CD4-positive, alpha-beta T cell treated with Interferon gamma for 1 hour (primary cell): ENCODE measurements at places on chromosomes 11 and 22.

DNA sequence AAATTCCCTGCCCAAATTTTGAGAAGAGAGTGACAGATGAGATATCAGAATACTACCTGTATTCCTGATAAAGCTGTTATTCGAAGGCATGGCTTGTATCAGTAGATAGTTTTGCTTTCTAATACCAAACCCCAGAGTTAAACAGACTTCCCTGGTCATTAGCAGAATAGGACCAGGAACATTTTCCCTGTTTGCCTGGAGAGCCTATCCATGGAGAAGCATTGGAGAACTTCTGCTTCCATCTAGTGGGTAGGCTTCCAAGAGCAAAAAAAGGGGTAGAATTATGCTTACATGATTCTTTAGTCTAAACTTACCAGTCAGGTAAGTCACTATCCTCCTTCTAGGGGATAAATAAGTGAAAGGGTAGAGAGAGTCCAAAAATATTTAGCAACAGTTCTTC, 14.2 kb downstream of the PDE3B start:
- no peak for DNase-seq

DNA sequence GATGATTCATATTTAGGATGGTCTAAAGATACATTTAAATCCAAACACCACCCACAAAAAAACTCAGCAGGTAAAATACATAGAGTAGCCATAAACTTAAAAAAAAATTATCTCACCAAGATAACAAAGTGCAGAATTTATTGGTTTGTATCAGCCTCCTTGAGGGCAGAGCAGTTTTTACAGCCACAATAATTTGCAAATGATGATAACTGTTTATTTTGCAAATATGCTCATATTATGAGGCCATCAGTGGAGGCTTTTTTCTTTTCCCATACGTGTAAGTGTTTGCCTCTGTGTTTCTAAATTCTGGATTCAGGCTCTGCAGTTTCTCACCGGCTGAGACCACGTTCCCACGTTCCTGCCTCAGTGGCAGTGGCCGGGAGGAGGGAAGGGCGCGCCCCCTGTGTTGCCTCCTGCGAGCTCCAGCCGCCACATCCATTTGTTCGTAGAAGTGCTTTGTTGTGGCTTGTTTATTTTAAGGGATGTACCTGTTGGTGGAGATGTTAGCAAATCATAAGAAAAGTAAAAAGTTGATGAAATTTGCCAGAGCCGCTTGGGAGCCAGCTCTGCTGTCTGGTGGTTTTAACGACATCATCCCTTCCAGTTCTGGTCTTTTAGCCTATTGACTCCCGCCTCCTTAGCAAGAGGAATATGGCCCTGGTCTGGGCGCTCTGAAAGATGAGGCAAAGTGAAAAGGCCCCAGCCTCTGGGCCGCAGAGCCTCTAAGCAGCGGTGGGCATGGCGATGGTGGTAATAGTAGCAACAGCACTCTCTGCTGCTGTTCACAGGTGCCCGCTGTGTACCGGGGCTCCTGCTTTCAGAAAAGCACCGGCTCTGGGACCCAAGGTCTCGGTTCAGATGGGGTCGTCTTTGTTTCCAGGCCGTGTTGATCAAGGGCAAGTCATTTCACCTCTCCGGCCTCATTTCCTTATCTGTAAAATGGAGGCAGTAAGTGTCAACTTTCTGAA, 66.7 kb upstream of the PPARA start:
- no peak for DNase-seq

DNA sequence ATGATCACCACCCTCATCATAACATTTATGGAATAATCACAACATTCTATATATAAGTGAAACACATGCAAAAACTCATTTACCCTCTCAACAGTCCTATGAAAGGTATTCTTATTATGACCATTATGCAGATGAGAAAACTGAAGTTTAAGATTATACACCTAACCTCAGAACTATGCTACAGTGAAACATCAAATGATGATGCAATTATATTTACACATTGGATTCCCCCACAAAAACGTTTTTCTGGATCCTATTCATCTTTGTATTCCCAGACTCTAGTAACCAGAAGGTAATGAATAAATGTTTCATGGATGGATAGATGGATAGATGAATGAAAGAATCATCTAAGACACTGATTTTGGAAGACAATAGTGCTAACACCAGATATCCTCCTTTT, 54.8 kb downstream of the TCP11L1 start:
- no peak for DNase-seq

GRCh38 chr11:36657610-36658267, 59.7 kb upstream of the RAG2 start:
- no peak for DNase-seq

DNA sequence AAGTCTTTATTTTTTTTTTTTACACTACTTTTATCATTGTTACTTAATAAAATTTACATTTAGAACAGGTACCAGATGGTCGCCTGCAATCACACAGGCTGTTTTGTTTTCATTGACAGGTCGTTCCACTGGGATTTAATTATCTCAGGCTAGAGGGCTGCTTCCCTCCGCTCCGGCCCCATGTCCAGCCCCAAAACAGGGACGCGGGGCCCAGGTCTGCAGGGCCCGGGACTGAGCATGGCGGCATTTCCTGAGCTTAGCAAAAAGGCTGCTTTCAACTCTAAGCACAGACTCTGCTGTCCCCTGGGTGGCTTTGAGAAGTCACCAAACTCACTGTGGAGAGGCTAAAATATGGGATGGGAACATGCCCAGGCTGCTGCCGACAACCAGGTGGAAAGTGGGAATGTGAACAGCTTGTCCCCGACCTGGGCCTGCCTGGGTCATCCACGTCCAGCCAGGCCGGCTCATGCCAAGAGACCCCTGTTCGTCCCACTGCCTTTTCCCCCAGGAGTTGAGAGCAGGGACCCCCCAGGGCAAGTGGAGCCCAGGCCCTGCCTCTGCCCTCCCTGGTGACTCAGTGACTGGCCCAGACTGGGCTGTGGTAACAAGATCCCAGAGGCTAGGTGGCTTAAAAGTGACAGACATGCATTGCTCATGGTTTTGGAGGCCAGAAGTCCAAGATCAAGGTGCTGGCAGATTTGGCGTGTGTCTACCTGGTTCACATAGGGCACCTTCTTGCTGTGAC, 150.0 kb downstream of the SHANK2 start:
- no peak for DNase-seq

- DNase-seq: peak; percentile 83
Observed at GRCh38 chr11:692824-693414, 2.1 kb downstream of the DEAF1 start.

DNA sequence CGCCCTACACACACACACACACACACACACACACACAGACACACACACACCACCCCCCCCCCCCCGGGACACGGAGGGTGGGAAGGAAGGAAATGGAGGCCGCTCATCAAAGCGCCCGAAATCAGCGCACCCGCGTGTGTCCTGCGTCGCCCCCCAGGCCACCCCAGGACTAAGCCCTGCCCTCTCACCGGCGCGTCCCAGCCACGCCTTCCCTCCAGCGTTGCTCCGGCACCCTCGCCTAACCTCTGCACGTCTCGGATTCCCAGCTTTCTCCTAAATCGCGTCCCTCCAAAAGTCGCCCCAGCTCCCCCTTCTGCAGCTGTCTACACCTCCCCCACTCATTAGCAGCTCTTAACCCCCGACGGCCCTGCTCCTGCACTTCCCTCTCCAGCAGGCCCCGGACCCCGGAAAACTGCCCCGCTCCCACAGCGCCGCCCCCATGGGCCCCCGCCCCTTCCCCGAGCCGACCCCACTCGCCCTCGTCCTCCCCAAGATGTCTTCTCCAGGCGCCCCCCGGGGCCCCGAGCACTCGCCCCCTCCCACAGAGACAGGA, 557 bp downstream of the PACSIN2 start:
- DNase-seq: peak; percentile 23

GRCh38 chr11:85531191-85531897, 95.8 kb downstream of the DLG2 start:
- DNase-seq: no peak

DNA sequence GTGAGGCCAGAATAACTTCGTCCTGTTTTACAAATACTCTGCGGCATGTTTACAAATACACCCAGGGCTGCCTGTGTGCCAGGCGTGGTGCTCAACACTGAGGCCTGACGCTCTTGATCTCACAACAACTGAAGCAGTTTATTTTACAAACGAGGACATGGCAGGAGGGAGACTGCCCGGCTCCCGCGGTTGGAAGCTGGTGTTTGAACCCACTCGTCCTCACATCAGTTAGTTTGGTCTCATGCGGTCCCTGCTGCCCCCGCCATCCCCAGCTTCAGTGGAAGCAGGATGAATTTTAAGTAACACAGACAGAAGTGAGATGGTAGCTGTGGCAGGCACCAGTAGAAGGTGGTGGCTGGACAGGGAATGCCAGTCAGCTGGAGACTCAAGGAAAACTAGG, 16.4 kb downstream of the KIAA0930 start:
- DNase-seq: no peak

GRCh38 chr11:76783294-76783895, at the start of gene TSKU:
TSKU (plus strand) TSS chr11:76783356; CDS start chr11:76795617, 12,261 bp downstream.
- DNase-seq: no peak

DNA sequence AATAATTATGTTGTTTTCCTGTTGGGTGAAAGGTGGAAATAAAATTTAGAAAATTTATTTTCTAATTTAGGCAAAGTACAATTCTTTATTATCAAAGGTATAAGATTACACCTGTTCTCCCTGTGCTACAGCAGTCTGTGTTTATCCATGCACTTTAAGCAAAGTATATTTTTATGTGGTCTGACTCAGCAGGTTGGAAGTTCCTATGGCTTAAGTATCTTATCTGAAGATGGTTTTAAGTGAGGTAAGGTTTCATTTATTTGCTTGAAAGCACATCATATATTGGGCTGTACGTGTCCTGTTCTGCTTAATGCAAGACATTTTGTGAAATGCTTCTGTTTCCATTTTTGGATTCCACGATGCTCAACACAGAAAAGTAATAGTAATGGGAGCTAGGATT, 14.6 kb downstream of the PPME1 start:
- no peak for DNase-seq

DNA sequence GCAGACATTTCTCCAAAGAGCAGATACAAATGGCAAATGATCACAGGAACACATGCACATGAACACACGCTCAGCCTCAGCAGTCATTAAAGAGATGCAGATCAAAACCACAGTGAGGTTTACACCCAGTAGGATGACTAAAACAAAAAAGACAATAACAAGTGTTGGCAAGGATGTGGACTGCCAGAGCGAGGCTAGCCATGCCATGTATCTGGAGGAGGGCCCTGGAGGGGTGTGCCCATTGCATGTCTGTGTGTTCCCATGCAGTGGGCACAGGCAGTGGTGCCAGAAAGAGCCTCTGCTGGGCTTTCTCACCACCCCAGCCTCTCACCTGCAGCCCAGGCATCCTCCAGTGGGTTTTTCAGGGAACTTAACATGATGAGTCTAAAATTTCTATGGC, 54.2 kb upstream of the KCNQ1OT1 start:
- DNase-seq: no peak

DNA sequence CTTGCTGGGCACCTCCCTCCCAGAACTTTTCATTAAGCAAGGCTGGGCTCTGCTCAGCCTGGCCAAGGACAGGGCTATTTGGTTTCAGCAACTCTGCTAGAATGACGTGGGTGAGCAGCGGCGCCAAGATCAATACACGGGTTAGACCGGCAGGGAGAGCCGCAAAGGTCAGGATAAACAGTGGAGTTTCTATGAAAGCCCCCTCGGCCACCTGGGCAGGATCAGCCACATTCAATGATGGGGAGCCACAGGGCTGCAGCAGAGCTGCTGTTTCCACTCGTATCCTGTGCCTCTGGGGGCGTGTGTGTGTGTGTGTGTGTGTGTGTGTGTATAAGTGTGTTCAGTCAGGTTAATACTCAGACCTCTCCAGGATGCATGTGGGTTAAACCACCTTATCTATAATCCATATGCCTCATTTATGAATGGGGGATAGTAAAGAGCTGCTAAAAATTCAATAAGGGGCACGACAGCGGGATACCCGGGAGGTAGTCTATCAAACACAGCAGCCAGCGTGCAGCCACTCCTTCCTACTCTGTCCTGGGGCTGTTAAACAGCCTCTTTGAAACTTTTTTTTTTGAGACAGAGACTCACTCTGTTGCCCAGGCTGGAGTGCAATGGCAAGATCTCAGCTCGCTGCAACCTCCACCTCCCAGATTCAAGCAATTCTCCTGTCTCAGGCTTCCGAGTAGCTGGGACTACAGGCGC, 34.8 kb downstream of the MYH9 start:
- DNase-seq: no peak

- no peak for DNase-seq
Observed at GRCh38 chr11:80118073-80118472, 677.2 kb upstream of the TENM4 start.

DNA sequence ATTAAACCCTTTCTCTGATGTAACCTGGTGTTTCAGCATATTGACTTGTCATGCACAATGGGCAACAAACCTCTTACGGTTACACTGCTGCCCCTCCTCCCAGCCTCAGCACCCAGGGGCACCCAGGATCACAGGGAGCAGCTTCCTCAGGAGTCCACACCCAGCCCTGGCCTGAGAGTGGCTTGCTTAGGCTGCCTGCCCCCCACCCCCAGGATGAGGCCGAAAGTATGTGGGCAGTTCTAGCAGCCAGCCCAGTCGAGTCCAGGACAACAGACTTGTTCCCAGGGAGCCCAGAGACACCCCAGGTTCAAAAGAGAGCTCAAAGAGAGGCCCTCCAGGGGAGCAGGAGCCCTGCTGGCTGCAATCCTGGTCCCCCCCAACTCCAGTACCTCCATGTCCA, 108.1 kb upstream of the THY1 start:
- no peak for DNase-seq

DNA sequence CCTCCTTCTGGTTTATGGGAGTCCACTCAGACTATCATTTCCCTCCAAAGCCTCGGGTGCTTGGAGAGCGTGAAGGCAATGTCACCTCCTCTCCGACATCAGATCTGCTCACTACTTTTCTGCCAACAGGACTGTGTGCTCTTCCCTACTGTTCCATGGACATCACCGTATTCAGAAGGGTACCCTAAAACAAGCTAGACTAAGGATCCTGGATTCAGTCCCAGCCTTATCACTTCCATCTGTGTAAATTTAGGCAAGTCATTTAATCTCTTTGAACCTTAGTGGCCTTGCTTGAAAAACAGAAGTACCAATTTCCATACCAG, 78.2 kb downstream of the KCNC1 start:
- no peak for DNase-seq

GRCh38 chr11:47464483-47464882, 15.5 kb upstream of the RAPSN start:
- no peak for DNase-seq

DNA sequence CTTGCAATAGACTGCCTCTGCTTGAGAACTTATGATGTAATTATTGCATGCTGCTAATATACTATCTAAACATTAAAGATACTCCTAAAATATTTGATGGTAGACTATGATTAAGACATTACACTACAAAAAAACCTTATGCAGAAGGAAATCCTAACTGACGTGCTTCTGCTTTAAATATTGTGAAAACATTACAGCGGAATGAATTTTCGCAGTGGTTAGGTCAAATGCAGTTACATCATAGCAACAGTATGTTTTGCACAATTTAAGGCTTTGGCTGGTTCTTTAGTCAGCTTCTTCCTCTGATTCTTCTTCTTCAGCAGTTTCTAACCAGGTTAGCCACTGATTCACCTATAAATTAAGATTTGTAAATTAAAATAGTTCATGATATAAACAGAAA, 11.2 kb downstream of the EIF4G2 start:
- no peak for DNase-seq
